ENCODE measurements at places on chromosomes 4 and X.

DNA sequence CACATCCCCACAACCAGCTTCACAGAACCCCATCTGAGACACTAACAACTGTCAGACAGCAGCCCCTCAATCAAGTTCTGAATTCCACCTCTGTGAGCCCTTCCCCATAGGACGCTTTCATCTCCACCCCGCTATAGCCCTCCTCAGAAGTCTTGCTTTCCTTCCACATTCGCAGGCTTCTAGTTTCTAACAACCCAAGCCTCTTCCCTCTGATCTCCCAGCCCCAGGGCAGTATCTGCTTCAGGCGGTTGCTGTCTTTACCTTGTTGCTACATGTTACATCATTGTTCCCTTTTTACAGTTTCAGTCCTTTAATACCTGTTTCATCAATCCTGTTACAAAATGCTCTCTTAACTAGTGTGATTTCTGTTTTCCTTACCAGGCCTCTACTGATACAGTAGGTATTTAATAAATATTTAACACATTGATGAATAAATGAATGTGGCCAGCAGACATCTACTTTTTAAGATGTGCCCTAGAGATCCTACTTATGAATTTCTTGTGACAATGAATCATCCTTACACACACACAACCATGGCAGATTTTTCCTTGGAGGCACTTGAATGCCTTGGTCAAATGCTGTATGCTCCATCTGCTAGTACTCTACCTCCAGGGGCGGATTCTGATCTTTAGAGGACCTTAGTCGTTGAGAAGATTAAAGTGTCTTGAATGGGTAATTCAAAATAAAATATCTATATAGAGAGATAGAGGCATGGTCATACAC is 164.7 kb upstream of the SLIT2 start:
- no peak for DNase-seq

DNA sequence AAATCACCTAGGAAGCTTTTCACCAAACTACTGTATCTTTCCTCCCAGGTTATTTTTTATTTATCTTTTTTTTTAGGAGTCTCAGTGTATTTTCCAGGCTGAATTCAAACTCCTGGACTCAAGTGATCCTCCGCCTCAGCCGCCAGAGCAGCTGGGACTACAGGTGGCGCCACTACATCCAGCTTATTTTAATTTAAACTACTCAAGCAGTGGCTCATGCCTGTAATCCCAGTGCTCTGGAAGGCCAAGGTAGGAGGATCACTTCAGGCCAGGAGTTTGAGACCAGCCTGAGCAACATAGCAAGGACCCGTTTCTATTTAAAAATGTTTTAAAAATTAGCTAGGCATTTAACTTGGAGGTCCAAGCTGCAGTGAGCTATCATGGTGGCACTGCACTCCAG is 37.8 kb downstream of the LEF1 start:
- no peak for DNase-seq

DNA sequence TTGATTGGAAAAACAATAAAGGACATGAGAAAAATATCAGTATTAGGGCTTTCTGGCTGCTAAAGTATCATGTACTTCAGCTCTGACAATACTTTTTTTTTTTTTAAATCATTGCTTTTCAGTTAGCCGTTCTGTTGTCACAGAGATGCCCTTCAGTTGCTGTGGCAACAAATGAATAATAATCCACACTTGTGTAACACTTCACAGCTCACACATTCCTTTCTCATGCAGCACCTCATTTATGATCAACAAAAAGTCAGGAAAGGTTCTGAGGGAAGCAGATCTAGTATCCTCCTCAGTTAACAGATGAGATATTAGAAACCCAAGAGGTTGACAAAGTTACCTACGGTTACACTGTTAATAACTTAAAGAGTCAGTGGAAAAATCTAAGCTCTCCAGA is 444.2 kb upstream of the SLIT2 start:
- DNase-seq, result no peak

GRCh38 chrX:48540028-48540375 is 488 bp downstream of the TBC1D25 start:
- DNase-seq, result peak; percentile 53

- no peak for DNase-seq
Measured at GRCh38 chrX:102341867-102342266, 94.9 kb downstream of the NXF2 start.

- DNase-seq, result no peak
Measured at GRCh38 chr4:19689511-19689910, 562.2 kb upstream of the SLIT2 start.

DNA sequence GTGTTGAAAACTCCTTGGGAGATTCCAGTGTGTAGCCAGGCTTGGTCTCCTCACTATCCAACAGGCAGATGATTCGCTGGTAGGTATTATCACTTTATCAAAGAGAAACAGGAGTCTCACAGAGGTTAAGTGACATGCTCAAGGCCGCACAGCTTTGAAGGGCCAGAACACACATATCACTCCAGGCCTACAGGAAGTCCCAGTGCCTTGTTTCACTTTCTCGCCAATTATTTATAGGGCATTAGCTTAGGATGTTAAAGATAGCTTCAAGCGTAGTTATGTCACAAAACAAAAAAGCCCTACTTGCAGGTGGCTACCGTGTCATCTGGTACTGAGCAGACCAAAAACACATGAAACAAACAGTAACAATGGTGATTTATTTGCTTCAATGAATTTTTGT is 13.2 kb downstream of the ATP8A1 start:
- DNase-seq, result no peak

- DNase-seq, result peak; percentile 69
Measured at GRCh38 chr4:37452952-37453280, 208.4 kb downstream of the NWD2 start.

- DNase-seq, result no peak
Measured at GRCh38 chr4:113524096-113524495, 237.4 kb downstream of the CAMK2D start.

DNA sequence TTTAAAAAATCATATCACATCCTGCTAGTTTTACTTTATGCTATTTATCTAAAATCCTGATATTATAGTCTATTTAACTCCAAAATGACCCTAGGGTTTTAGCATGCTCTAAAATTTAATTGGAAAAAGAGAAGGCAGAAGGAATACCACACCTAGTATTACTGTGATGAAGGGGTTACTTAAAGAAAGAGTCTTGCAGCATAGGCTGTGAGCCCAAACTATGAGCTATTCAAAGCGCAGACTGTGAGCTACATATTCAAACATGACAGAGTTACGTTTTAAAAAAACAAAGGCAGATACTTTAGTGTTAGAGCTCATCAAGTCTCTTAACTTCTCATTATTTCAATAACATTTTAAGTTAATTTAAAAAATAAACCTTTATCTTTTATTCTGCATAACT is 247.7 kb upstream of the ETNPPL start:
- DNase-seq, result no peak

GRCh38 chr4:340011-340410 is 2.4 kb downstream of the ZNF141 start:
- DNase-seq, result no peak

GRCh38 chr4:138034871-138035270 is 207.3 kb downstream of the SLC7A11 start:
- DNase-seq, result no peak

DNA sequence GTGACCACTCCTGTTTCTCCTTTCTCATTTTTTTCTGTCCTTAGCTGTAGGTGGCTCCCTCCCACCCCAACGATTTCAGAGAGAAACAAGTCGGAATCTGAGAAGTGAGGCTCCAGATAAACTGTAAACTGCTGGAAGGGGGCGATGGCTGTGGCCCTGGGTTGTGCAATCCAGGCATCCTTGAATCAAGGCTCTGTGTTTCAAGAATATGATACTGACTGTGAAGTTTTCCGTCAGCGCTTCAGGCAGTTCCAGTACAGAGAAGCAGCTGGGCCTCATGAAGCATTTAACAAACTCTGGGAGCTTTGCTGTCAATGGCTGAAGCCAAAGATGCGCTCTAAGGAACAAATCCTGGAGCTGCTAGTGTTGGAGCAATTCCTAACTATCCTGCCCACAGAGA is 37.7 kb downstream of the ETDC start:
- DNase-seq, result no peak

- no peak for DNase-seq
Measured at GRCh38 chrX:120238933-120239332, 11.7 kb upstream of the ZBTB33 start.

DNA sequence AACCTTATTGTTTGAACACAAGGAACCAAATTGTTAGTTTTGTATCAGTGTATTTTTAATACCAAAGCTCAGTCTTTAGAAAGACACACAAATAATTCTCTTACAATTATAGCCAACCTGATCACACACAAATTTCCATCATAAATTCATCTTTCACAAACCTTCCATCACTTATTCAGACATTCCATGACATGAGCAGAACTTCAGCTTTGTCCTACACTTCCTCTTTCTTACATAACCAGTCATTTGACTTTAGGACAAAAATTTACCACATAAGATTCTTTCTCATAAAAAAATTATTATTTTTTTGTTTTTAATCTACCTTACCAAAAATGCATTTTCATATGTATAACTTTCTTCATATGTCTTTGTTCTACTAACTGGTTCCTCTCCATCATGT is 312.2 kb downstream of the GALNTL6 start:
- no peak for DNase-seq

GRCh38 chr4:87141428-87141827 is 79.0 kb downstream of the KLHL8 start:
- DNase-seq, result no peak

DNA sequence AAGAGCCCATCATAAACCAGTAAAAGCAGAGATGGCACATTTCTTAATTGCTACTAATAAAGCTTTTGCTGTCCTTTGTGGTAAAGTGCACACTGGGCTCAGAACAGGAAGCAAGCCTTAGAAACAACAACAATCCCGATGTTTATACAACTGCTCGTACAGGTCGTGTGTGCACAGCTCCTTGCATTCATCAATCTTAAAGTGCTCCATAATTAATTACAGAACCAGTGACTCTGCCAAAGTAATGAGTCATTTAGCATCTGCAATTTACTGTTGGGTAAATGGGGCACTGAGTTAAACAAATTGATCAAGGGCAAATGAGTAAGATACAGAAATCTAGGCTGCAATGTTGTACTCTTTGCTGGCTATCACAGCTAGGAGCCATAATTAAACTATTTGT is 61.3 kb upstream of the TXK start:
- DNase-seq, result peak; percentile 90

DNA sequence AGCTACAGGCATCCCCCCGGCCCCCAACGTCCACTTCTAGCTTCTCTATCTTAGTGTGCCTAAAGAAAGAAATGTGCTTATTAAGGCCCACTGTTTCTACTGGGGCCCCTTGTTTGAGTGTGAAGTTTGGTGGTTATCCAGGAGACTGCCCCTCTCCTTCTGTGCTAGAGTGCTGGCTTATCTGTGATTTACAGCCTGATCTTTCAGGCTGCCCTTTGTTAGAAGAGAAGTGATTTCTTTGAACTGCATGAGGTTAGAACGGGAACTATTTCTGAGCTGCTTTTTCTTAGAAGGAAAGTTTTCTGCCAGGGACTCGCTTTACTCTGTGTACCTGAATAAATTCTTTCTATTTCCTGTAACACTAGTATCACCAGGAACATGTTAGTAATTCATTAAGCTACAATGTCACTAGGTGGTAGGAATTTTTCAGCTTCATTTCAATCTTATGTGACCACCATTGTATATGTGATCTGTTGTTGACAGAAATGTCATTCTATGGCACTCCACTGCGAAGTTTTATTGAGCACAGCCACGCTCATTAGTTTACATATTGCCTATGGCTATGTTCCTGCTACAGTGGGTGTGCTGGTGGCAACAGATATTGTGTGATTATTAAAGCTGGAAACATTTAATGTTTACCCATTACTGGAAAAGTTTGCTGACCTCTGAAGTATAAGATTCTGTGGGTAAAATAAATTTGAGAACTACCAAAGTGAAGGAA is 193.8 kb upstream of the CXorf51B start:
- DNase-seq, result no peak

- DNase-seq, result no peak
Measured at GRCh38 chr4:168931215-168931650, 78.8 kb downstream of the CBR4 start.

GRCh38 chrX:39493168-39493567 is 604.6 kb downstream of the BCOR start:
- DNase-seq, result no peak

- DNase-seq, result no peak
Measured at GRCh38 chr4:76300012-76300411, 6.5 kb upstream of the STBD1 start.

DNA sequence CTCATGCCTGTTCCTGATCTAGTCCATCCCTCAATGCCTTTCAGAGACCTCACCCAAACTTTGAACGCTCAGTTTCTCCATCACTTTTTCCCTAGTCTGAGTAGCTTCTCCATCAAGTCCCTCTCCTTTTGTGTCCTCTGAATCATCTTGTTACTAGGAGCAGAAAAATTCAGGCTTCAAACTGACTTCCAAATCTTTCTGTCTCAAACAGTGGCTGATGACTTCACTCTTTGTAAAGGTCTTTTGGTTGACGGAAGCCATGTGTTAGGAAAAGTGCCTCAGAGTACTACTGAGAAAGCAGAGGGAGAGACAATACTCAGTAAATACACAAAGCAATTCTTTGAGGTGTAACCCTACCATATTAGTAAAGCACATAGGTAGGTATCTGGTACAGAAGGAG is 65.7 kb upstream of the CAMK2D start:
- DNase-seq, result no peak

DNA sequence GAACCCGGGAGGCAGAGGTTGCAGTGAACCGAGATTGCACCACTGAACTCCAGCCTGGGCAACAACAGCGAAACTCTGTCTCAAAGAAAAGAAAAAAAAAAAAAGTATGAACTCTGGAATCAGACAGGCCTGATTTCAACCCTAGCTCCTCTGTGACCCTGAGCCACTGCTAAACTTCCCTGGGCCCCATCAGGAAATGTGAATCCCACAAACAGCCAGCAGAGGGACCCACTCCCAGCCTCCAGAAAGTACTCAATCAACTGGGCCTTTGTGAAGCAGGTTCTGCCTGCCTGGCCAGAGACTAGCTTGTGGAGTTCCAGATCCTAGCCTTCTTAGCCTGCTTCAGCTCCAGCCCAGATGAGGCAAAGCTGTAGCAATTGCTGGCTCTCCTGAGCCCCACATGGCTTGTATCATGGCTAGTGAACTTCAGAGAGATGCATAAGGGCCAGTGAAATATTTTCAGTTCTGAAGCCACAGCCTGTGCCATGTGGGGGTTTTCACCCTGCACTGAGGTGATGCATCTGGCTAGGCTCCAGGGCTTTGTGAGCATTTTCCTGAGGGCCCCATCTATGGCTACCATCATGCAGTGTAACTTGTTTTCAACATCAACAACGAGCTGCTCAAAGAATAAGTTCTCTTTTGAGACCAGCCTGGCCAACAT is 7.2 kb upstream of the IDS start:
- DNase-seq, result peak; percentile 28

- DNase-seq, result no peak
Measured at GRCh38 chr4:157231525-157231924, 11.0 kb downstream of the GRIA2 start.

- DNase-seq, result no peak
Measured at GRCh38 chrX:121831601-121832000, 784.2 kb downstream of the GLUD2 start.

DNA sequence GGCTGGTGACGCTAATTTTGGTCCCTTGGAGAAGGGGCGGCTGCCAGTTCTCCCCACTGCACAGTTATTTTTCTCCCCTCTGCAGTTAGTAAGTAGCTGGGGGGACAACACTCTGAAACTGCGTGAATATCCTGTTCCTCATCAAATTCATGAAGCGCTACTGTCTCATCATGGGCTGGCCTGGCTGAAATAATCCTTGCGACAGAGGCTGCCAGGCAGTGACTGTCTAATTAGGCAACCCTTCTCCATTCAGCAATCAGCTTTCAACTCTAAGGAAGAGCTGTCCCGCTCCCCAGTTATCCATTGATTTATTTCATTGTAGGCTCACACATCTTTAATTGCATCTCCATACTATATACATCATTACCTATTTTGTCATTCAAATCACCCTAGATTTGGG is 8.2 kb downstream of the SH3TC1 start:
- DNase-seq, result no peak

- no peak for DNase-seq
Measured at GRCh38 chrX:118000518-118000917, 116.1 kb downstream of the KLHL13 start.

Data from NCI-H748 treated with DMSO at 0.1 percent for 48 hours (cell line).